ENCODE measurements at places on chromosomes 5 and 9.

- no peak for DNase-seq
Observed at GRCh38 chr5:1414311-1415058, 30.8 kb downstream of the SLC6A3 start.

DNA sequence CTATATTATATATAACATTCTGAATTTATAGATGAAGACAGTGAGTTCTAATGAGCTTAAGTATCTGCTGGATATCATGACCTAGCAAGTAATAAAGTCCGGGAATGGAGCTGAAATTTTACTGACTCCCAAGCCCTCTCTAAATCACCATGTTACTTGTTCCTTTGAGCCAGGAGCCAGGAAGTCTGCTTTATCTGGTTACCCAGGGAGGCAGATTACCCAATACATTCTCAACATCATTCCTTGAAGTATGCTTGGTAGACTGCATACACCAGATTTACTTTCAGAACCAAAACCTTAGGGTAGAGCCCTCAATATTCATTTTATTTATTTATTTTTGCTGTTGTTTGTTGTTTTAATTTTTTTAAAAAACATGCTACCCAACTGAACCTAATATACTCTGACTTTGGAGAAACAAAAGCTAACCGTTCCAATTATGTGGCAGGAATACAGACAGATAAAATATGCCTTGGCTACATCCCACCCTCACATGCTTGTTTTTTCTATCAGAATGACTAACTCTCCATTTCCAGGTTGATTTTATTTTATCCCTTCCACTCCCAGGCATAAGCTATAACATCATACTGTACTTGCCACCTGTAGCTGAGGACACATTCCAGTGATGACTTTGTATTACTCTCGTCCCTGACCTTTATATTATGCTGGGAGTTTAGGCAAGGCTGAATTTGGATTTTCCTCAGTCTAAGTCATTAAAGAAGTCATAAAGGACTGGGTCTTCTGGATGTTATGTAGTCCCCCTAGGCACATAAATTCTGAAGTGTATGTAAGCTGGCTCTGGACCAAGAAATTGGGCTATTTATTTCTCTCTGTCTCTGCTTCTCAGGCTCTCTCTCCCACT lies 82.0 kb downstream of the YIPF5 start:
- no peak for DNase-seq

DNA sequence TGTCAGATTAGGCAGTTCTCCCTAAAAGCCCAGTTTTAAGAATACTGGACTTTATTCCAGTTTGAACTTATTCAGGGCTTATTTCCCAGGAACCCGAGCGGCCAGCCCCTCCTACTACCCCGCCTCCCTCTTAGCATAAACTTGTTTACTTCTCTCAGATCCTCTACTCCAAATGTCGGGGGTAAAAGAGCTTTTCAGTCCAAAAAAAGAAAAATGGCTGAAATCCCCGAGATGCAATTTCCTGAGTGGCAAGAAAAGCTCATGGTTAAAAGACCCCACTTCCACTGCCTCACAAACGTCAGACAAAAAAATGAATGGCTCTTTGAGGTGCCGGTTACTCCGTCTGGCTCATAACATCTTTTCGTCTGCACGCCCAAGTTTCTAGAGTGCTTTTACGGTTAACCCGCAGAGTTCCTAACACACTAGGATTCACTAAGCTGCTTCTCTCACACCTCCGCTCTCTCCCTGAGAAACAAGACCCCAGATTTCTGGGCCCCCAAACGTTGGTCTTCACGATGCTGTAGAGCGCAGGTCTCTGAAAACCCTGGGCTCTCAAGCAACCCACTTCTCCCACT lies 402 bp downstream of the BRD8 start:
- DNase-seq: peak; percentile 34

- no peak for DNase-seq
Observed at GRCh38 chr9:123475407-123475806, 119.4 kb downstream of the CRB2 start.

DNA sequence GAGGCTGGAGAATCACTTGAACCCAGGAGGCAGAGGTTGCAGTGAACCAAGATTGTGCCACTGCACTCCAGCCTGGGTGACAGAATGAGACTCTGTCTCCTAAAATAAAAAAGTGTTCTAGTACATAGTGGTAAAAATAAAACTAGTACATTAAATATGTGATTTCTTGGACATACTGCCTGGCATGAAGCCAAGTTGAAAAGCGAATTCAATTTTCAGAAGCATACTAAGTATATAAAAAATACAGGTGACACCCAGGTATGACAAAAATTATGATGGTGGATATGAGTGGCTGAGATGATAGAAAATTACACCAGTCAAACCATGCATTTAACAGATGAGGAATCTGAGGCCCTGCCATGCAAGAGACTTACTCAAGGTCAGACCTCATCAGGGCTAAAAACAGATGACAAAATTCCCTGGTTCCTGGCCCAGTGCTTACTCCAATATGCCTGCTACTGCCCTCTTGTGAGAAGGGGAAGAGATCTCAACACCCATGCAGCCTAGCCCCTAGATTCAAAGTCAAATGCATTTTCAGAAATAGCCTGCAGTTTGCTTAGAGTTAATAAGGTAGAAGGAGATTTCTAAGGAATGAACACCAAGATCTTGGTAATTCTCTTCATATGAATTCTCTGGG lies 46.6 kb upstream of the GNPDA1 start:
- DNase-seq: no peak

Data from Caki2 (cell line).